ENCODE measurements at places on chromosomes 16 and 17.

GRCh38 chr17:79142375-79142774 lies 67.8 kb downstream of the ENGASE start:
- DNase-seq = no peak

GRCh38 chr17:7548585-7549400 lies at the start of gene TNFSF12:
Gene TNFSF12 (plus strand): TSS chr17:7549058. CDS start chr17:7549154, 96 bp downstream.
- DNase-seq = no peak

GRCh38 chr16:85473909-85474620 lies 139.1 kb upstream of the GSE1 start:
- DNase-seq = no peak

- DNase-seq = no peak
Observed at GRCh38 chr16:82756283-82756599, 129.5 kb downstream of the CDH13 start.

DNA sequence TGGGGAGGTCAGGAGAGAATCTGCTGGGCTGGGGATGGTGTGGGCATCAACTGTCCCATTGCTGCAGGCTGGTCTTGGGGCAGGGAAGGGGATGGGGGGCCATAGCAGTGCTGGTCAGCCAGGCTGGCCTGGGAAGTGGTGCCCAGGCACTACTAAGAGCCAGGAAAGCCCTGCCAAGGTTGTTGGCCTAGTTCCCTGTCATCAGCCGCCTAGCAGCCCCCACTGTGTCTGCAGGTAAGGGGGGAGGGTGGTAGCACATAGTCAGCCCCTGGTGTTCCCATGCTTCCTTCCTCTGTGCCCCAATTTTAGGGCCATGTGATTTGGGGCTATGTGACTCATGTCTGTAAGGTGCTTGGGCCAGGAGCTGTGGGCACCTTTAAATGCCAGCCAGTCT lies 17.8 kb downstream of the GJD3 start:
- no peak for DNase-seq

DNA sequence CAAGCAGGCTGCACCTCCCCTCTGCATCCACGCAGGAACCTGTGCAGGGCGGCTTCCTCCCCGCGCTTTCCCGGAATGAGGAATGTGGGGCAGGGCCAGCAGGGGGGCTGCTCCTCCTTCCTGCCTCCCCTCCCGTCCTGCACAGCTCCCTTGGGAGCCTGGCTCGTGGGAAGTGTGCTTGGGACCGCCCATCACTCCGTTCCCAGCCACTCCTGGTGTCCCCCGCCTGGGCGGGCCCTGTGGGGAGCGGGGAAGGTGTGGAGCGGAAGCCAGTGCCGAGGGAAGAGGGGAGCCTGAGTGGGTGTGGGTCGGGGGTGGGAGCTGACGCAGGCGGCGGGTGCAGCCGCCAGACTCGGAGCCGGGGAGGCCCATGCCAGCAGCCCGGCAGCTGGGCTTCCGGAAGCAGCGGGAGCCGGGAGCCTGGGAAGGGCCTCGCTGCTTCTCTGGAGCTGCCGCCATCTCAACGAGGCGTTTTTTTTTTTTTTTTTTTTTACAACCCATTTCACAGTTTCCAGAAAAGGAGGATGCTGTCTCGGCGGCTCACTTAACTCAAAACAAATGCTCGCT lies 24.1 kb downstream of the BAHCC1 start:
- no peak for DNase-seq

DNA sequence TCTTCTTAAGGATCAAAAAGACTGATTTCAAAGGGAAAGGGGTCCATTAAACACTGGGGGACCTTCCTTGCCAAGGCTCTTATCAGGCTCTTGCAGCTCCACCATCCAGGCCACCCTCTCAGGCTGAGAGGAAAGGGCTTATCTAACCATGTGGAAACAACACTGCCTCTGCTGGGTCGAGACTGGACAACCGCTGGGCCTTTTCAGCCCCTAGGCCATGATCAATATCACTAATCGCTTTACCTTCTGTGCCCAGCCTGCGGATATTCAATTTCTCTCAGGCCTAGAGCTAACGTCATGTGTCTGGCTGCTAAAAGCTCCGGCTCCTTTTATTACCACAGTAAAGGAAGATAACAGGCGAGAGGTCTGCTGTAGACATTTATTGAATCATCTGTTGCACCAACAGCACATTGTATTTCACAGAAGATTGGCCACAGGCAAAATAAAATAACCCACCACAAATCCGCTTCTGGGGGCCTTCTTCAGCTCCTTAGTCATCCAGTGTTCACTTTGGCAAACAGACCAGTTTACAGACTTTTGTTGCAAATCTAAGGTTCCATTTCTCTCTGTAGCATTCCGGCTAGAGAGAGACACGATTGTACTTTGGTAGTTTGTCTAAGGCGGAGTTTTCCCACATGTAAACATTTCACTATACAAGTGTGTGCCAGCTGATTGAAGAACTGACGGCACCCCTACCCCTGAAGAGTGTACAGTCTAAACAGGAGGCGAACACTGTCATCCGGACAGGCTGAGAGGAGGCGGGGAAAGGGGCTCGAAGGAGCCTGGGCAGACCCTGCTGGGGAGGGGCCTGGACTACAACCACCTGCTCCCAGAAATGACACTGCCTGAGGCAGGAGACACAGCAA lies 13.9 kb downstream of the CYB561 start:
- DNase-seq = no peak

GRCh38 chr17:10789694-10790271 lies 14.1 kb downstream of the TMEM238L start:
- DNase-seq = no peak

- no peak for DNase-seq
Observed at GRCh38 chr16:31327646-31328225, 27.2 kb upstream of the ITGAX start.

DNA sequence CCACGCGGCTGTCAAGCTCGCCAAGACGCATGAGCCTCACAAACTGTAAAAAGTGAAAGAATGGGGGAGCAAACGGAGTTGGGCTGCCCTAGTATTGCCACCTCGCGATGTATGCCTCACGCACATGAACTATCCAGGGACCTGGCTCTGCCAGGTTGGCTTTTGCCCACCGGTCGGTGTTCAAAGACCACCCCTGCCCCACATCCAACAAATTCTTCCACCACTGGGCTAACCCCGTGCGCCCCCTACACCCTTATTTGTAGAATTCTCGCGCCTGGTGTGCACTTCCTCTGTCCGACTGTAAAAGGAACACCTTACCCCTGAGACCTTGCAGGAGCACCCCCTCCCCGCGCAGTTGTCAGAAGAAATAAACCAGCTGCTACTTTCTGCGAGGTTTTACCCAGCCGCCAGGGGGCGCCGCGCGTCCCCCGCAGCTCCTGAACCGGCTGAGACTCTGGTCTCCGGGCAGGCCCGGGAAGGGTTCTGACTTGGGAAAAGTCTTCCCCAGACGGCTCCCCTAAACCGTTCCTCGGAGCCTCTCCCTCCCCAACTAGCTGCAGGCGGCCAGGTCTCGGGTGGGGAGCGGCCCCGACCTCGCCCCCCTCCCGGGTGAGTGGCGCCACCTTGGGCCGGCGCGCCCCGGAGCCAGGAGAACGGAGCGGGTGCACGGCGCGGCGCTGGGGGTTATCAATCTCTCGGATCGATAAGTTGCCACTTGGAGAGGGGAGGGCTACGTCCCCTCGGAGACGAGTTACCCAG lies 1.7 kb upstream of the ZNF423 start:
- no peak for DNase-seq

DNA sequence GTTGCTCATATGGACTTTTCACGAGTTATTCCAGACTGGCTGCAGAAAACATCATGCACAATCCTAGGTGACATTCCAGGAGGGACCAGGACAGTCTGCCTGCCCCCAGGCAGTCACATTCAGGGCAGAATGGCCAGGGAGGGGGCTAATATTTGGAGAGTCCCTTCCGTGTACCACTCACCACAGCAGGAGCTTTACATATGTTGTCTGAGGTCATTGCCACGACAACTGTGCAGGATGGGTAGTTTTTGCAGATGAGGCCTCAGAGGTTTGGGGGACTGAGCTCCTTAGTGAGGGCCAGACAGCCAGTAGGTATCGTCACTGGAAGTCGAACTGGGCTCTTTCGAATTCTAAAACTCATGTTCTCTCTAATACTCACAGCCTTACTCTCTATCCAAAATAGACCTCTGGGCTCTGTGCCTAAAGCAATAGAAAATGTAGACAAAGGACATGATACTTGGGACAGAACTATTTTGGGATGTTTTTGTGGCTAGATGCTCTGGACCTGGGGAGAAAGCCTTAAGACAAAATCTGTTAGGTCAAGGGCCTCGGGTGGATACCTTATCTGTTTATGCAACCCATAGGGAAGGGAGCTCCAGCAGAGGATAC lies 338.5 kb downstream of the MAF start:
- DNase-seq = no peak

- DNase-seq = no peak
Observed at GRCh38 chr16:17470182-17470907, 415 bp downstream of the XYLT1 start.

GRCh38 chr16:78362524-78363135 lies 263.2 kb downstream of the WWOX start:
- DNase-seq = no peak

DNA sequence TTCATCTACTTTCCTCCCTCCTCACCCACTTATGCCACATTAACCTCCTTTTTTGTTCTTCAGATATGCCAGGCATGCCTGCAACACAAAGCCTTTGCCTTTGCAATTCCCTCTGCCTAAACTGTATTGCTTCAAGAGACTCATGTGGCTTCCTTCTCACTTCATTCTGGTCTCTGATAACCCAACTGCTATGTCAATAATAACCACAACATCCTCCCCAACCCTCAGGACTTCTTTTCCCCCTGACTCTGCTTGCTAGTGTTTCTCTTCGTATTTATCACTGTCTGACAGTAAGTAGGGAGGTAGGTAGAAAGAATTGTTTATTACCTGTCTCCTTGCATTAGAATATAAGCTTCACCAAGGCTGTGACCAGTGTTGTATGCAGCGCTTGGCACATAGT lies 22.4 kb downstream of the RBL2 start:
- DNase-seq = no peak

GRCh38 chr17:44335968-44336367 lies 9.1 kb upstream of the GRN start:
- DNase-seq = no peak

GRCh38 chr16:706189-707061 lies 824 bp upstream of the FBXL16 start:
- no peak for DNase-seq

- DNase-seq = no peak
Observed at GRCh38 chr16:73071131-73071940, 23.4 kb upstream of the ZFHX3 start.

GRCh38 chr17:80831491-80831890 lies 160.2 kb upstream of the CHMP6 start:
- DNase-seq = no peak

DNA sequence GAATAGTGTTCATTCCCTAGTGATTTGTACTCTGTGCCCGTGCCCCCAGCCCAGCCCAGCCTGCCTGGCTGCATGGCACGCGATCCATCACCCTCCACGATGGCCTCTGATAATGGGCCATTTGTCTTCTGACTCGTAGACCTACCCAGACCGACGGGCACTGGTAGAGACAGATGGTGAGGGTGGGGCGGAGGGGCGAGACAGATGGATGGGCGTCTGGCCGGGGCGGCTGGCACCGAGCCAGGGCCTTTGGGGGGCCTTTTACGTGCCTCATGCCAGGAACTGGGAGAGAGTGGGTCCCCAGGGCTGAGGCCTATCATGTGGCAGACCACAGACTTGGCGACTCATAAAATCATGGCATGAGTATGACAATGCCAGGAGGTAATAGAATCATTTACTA lies 25.4 kb downstream of the CRHR1 start:
- no peak for DNase-seq

DNA sequence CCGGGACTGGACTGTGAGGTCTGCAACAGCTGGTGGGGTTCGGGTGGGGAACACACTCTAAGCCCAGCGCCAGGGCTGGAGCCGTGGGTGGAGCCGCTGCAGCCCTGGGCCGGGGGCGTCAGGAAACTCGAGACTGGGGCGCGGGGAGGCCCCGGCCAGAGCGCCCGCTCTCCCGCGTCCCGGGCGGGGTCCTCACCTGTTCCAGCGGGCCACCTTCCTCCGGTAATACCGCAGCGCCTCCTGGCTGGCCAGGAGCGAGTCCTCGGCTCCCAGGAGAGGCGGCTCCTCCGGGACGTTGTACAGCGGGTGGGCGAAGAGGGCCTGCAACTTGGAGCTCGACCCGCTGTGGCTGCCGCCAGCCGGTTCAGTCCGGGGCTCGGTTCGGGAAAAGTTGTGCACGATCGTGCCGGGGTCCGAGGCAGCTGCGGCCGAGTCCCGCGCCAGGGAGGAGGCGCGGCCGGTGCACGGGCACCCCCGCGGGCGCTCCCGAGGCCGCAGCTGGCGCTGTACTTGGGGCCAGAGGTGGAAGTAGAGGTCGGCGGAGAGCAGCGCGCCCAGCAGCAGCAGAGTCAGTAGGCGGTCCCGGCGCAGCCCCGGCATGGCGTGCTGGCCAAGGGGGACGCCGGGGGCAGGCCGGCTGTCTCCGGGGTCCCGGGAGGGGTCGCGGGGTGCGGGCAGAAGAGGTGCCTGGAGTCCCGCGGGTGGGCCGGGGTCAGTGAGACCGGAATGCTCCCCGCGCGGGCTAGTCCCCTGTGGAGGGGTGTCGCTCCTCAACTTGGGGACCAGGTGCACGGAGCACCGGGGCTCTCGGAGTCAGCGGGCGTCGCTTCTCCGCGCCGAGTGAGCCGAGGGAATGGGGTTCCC lies 868 bp downstream of the FAM20A start:
- DNase-seq = no peak

GRCh38 chr17:76737676-76738467 lies at the start of gene MFSD11:
Gene MFSD11 (plus strand): TSS chr17:76738119. CDS start chr17:76738353, 234 bp downstream.
- DNase-seq = peak; percentile 80

GRCh38 chr17:17722081-17722905 lies 41.0 kb downstream of the RAI1 start:
- no peak for DNase-seq

DNA sequence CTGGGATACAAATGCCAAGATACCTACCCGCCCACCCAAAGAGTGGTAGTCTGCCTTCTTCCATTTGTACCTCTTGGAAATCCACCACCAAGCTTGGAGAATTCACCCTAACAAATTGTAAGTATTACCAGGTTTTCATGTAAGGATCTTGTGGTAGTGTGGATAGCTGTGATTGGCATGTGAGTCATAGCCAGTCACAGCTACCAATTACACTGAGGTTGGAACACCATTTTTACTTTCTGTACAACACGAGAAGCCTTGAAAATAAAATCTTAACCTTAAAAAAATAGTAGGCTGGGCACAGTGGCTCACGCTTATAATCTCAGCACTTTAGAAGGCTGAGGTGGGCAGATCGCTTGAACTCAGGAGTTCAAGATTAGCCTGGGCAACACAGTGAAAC lies 18.5 kb upstream of the SLC35G3 start:
- DNase-seq = no peak

GRCh38 chr17:65820811-65821210 lies 259.4 kb upstream of the AXIN2 start:
- DNase-seq = no peak

GRCh38 chr17:28547623-28548416 lies 4.6 kb downstream of the UNC119 start:
- DNase-seq = no peak

All from NCI-H1436 treated with DMSO at 0.1 percent for 48 hours (cell line).